NCI-H2029 treated with DMSO at 0.1 percent for 48 hours (cell line): ENCODE measurements at places on chromosomes 6 and 20.

GRCh38 chr6:51959744-51960383 lies 127.5 kb downstream of the PKHD1 start:
- DNase-seq = peak; percentile 0

- DNase-seq = no peak
These were observed 99.2 kb downstream of the VEGFA start for GRCh38 chr6:43869079-43869710.

DNA sequence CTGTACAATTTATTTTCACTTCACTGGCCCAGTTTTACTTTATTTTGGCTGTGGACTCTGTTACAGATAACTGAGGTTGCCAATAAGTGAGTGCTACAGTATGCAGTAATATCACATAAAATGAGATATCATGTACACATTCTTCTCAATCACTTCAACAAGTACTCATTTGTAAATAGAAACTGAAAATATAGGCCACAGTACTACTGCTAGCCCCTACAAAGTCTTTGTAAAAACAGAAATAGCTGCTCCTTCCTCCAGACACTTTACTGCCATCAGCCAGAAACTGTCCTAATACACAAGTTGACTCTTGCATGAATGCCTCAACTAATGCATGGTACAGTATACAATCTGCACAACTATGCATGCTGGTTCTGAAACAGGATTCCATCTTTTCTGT lies 9.2 kb downstream of the DTNBP1 start:
- DNase-seq = no peak

- no peak for DNase-seq
These were observed 5.2 kb downstream of the RNF217 start for GRCh38 chr6:124967444-124967843.

DNA sequence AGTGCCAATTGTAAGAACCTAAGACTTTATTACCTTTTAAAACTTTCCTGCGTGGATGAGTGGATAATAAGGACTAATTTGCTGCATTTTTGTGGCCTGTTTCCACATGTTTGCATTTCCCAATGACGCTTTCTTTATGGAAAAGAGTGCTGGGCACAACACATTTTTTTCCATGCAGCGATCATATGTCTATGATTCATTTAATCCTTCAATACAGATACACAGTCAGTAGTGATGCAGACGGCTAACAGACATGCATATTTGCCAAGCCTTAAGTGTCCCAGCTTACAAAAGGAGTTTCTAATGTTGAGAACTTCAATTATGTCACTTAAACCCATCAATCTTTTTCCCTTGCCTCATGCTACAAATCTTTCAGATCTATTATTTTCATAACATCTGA lies 239.8 kb upstream of the PREP start:
- DNase-seq = no peak

DNA sequence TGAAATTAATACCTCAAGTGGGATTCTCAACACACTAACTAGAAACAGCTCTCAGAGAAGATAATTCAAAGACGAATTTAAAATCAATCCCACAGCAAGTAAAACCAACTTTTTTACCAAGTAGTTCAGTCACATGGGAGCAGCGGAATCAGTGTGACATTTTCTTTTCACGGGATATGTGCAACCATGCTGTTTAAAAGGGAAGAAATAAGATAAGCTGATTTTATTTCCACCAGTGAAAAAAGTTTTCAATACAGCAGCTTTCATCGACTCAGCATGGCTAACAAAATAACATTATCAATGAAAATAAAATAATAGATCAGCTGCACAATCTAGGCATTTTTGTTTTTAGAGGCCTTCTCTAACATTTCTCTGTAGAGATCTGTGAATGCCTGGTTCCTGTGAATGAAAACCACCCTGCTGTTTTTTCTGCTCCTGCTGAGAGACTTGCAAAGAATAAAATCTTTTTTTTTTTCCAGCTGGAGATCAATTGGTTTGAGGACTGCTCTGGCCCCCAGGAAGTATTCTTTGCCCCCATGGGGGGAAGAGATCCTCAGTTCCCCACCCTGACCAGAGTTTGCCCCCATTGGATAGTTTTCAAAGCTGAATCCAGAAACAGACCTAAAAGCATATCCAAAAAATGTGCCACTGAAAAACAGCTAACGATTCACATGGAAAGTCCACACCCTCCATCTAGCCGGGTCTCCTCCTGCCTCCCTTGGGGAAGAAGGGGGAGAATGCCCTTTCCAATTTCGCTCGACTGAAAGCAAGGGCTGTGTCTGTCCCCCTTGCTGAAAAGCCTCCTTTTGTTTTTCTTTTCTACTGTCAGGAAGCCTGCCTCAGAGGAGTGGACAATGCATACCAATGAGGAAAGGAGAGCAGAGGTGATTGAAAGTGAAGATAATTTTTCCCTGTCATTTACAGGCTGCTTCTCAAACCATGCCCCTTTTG lies 317.6 kb downstream of the PRKN start:
- no peak for DNase-seq

DNA sequence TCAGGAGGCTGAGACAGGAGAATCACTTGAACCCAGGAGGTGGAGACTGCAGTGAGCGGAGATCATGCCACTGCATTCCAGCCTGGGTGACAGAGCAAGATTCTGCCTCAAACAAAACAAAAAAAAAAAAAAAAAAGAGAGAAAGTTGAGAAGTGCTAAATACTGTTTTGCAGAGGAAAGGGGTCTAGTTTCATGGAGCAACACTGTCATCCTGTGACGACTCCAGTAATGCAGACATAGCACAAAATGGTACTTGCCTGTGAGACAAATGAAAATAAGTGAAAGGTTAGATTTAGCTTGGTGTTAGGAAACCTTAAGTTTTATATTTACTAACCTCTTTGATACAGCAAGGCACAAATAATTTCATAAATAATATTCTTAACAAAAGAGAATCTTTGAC lies 29.7 kb downstream of the CEP162 start:
- no peak for DNase-seq

DNA sequence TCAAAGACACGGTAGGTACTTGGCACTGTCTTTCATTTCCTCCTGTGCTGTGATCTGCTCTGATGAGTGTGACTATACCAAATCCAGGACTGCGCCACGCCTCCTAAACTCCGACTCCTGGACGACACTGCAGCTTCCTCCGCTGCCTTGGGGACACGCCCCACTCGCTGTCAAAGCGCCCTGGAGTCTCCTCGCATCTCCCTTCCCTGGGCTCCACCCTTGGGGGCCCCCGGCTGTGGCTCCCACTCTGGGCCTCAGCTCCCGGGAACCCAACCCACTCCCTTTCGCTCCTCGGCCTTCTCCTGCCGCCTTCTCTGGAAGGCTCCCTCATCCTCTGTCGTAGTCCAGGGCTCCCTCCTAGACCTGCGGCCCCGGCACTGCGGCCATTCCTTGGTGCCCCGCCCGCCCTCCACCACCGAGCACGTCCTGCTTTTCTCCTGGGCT lies 61.2 kb downstream of the RSPH3 start:
- DNase-seq = no peak

DNA sequence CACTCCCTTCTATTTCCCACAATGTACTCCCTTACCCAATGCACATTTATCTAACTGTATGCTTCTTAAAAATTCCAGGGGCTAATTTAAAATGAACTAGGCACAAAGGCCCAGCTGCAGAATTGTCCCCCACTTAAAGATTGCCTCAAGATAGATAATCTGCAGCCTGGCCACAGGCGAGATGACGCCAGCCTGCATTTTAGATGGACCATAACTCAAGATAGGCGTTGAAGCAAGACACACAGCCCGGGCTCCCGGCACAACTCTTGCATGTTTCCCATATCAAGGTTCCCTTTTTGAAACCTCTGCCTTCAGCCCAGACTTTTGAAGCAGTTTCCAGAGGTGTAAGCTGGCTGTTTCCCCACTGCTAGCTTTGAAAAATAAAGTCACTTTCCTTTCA lies 3.2 kb upstream of the REPS1 start:
- no peak for DNase-seq

- peak; percentile 38 for DNase-seq
These were observed 51.0 kb upstream of the ZFP64 start for GRCh38 chr20:52242237-52243230.

DNA sequence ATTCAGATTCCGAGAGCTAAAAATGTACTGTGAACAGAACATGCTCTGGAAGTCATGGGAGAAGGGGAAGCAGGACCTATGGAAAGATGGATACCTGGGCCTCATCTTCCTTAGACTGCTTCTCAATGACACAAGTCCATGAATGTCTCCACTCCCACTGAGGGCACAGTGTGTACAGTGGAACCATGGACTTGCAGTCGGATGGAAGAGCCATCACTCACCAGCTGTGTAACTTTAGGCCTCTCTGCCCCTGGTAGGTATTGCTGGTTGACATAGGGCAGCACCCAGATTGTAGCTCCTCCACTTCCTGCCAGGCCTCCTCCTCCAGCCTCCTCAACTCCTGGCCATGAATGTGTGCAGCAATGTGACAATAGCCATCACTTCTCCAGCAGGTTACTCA lies 52.5 kb downstream of the MAFB start:
- no peak for DNase-seq

GRCh38 chr6:155177363-155177961 lies 86.4 kb upstream of the CLDN20 start:
- peak; percentile 51 for DNase-seq

DNA sequence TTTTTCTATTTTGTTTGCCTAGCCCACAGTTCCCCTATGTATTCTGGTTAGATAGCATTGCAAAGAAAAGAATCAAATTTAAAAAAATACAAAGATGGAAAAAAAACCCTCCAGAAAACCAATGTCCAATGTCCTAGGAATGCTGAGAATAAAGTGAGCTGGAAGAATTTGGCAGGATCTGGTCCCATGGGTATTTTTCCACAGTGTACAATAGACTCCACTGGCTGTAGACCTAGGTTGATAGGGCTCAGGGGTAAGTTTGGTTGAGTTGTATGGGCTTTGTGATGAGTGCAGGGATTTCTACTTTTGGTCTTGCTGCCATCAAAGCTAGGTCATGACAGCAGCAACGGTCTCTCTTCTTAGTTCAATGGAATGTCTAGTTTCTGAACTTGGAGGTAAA lies 41.5 kb downstream of the SLC22A2 start:
- DNase-seq = no peak

DNA sequence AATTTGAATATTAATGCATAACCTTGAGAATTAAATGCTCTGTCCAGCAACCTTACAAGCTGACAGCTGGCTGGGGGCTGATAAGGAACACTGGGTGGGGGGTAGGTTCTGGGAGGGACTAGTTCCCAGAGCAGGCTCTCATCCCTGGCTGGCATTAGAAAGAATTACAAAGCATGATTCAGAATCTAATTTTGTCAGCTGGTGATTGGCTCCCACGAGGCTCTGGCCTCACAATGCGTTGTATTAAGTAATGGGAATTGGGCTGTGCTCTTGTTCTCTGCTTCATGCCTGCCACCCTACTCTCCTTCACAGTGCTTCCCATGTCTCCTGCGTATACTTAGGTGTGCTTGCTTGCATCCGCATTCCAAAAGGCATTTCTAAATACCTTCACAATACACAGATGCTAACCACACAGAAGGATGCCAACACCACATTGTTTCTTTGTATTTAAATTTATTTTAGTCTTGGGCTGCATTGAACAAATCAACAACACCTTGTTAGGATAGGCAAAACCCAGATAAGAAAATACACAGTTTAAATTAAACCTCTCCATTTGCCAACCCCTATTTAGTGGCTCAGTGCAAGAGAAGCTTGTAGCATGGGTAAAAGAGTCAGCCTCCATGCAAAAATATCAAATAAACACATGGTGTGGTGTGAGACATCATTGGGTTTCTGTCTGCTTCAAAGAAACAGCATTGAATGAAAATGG lies 434.5 kb upstream of the JAG1 start:
- DNase-seq = no peak

DNA sequence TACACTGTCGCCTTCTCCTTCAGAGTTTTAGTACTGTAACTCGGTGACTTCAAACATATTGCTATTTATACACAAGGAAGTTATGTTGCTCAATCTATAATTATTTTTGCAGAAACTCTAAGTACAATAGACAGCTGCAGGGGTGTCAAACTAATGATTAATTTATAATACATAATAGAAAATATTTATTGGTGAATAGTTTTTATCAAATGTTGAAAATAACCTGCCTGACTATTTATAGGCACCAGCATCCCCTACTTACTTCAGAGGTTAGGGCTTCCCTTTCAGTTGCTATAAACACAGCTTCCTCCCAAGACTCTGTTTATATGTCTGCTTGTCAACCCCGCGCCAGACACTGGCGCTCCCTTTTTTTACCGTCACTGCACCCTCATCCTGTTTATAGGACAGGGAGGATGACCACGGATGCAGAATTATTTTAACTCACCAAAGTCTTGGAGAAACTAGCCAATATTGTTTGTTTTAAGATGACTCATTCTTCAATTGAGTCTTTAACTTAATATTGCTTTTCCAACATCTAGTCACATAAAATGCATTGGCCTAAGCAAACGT lies 225.0 kb downstream of the ALDH8A1 start:
- no peak for DNase-seq

- DNase-seq = no peak
These were observed 3.5 kb upstream of the CCN6 start for GRCh38 chr6:112050429-112050828.

DNA sequence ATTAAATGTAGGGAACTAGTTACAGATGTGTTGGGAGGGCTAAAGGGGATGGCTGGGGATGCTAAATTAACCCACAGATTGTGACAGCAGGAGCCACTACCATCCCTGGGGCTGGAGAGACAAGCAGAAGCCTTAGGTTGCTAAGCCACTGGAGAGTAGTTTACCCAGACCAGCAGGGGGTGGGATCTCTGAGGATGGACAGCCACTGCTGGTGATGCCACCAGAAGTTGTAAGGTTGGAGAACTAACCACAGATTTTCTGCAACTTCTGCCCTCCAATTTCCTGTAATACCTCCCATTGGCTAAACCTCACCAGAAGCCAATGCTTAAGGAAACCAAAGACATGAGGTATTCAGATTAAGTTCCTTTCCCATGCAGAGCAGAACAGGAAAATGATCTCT lies 139.6 kb upstream of the NOX3 start:
- no peak for DNase-seq

GRCh38 chr20:62907384-62908317 lies 18.7 kb downstream of the DIDO1 start:
- DNase-seq = no peak

GRCh38 chr6:17665132-17665531 lies 41.6 kb downstream of the NUP153 start:
- DNase-seq = no peak

- DNase-seq = no peak
These were observed 168.9 kb downstream of the PDSS2 start for GRCh38 chr6:107290491-107290890.

DNA sequence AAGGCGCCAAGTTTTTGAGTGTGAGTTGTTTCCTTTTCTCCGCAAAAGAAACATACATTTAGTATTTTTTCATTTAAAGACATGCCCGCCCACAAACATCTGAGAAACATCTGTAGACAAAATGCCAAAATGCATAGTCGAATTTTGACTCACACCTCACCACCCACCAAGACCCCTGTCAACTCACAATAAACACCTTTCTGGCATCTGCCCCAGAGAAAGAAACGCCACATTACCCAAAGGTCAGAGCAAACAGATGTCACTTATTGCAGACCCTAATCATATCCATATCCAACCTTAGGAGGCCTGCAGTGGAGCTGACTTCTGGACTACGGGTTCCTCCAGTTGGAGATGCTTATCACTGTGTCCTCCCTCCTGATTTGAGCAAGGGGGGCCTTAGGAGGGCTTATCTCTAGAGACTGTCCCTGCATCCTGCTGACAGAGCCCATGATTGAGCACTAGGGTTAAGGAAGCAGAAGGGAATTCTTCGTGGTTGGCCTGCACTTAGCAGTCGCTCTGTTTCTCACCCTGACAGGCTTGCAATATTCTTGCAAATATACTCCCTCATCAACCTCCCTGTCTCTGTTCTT lies 90.5 kb upstream of the TBX18 start:
- DNase-seq = no peak
